ENCODE measurements at places on chromosomes 3 and 15.
A peak's percentile ranks its signal among the peaks of the same experiment; 100 is the strongest.

- DNase-seq: no peak
Observed at GRCh38 chr3:142077859-142078500, 71.4 kb downstream of the TFDP2 start.

- peak; percentile 73 for DNase-seq
Observed at GRCh38 chr3:49411535-49411967, 225 bp downstream of the RHOA start.

DNA sequence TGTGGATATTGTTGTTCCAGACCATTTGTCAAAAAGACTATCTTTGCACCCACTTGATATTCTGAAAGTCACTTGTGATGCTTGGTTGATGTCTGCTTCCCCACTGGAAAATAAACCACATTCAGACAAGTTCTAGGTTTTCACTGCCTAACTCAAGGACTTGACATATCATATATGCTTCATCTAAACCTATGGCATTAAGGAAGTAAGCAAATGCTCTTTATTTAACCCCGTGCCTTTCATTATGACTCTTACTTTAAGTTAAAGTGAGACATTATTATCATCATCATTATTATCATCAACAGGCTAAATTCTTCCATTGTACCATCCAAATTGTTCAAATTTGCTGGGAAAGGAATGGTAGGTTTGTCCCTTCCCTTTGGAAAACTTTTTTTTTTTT lies 30.8 kb upstream of the C3orf80 start:
- no peak for DNase-seq

DNA sequence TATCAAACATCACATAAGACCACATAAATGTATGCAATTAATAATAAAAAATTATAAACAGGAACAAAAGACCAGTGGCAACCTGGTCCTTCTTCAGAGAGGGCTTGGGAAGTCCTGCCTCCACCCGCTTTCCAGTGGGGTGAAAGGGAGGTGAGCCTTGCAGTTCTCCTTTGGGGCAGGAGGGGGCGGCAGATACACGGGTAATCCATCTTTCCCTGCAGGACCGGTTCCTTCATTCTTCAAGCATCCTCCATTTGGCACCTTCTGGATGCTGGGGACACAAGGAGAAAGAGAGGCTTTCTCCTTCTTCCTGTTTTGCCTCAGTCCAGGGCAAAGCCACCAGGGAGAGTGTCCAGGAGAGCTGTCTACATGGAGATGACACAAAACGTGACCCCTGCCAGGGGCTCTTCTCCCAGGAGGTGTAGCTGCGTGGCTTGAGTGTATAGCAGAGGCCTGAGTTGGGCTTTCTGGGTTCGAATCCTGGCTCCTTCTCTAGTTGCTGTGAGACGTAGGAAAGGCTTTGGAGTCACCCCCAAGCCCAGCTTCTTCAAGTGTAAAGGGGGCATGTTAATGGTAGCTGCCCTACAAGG lies 23.2 kb downstream of the RPLP1 start:
- peak; percentile 86 for DNase-seq

DNA sequence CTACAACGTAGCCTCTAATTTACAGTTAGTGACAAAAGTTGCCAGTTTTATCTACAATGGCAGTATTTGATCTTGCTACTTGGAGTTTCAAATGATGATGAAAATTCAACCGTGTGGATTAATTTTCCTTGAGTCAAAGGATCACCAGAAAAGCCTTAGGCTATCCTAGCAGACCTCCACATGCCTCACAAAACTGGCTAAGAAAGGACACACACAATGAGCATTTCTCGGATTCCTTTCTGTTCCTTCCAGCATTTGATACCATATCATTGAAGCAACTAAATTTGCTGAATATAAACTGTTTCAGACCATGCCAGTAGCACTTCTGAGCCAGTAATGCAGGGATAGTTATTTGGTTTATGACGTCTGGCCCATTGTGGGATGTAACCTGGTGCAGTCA lies 587.4 kb upstream of the MDFIC2 start:
- no peak for DNase-seq

DNA sequence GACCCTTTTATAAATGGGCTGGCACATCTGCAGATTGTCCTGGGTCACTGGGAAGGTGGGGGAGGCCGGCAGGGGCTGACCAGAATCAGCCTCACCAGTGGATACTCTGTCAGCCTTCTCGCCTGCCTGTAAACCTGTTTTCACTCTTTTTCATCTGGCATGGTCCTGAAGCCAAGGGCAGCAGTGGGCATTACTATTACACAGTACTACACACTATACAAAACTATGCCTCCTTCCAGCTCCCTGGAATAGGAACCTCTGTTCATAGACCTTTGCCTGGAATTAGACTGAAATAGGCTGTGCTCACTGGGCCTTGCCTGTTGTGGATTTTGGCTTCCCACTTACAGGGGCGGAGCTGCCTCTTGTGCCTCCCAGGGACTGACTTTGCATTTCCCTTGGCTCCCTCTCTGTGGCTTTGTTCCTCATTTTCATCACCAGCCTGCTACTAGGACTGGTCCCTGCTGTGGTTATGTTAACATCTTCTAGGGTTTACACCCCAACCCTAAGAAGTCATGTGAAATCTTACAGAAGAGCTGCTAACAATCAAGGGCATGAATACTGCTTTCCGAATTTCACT lies 120.7 kb downstream of the FNDC3B start:
- DNase-seq: no peak

DNA sequence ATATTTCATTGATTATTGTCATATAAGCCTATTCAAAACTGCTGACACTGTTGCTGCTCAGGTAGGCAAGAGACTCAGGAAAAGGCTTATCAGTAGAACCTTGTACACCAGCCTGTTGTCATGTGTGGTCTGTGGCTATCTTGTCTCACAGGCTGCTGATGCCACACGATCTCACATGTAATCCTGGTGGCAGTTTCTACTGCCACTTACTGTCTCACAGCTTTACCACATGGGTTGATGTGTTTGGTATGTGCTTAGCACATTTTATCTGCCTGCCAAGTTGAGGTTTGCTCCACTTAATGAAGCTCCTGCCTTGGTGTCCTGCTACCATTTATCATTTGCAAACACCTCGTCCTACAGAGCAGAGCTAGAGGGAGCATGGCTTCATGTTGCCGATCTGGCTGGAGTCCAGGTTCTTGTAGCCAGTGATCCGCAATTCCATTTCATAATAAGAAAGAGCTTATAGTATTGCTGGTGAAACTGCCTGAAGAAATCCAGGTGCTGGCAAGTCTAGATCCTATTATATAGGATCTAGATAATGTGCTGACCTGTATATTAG lies 637.9 kb downstream of the NLGN1 start:
- no peak for DNase-seq
